ENCODE measurements at places on chromosomes 13 and 19.
A peak's percentile ranks its signal among the peaks of the same experiment; 100 is the strongest.

GRCh38 chr19:53772943-53773342 lies 51.2 kb downstream of the NLRP12 start:
- no peak for DNase-seq

GRCh38 chr19:1384478-1385110 lies 887 bp downstream of the NDUFS7 start:
- DNase-seq, result no peak

GRCh38 chr13:106089261-106089980 lies 446.0 kb downstream of the EFNB2 start:
- peak; percentile 59 for DNase-seq

DNA sequence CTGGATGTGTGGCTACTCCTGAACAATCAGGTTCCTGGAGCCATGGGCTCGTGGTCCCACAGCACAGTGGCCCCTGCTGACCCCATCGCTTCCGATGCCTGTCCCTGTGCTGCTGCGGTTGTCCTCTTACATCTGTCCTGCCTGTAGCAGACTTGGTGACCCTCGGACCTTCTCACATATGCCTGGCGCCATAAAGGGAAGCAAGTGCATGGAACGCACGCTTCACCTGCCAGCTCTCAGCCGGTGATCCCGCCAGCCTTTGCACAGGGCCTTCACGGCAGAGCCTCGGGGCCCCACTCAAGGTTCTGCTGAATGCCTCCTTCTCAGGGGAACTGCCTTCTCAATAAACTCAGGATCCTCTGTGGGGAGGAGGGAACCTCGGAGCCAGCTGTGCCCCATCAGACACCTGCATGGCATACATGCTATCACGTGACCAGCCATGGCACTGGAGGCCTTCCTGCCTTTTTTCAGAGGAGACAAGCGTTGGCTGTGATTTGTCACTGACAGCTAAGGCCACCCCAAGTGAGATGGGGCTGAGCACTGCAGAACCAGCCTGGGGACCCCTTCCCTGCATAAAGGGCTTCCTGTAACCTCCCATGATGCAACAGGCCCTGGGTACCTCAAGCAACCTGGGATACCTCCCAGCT lies 24.3 kb downstream of the PEPD start:
- no peak for DNase-seq

- DNase-seq, result peak; percentile 80
These were observed 47.6 kb downstream of the PTPRS start for GRCh38 chr19:5292822-5293611.

- DNase-seq, result peak; percentile 57
These were observed 397 bp downstream of the DACT3 start for GRCh38 chr19:46660551-46661019.

- no peak for DNase-seq
These were observed 5.5 kb downstream of the PNMA8C start for GRCh38 chr19:46423188-46423587.

GRCh38 chr19:42010245-42011126 lies 16.5 kb upstream of the ATP1A3 start:
- no peak for DNase-seq

DNA sequence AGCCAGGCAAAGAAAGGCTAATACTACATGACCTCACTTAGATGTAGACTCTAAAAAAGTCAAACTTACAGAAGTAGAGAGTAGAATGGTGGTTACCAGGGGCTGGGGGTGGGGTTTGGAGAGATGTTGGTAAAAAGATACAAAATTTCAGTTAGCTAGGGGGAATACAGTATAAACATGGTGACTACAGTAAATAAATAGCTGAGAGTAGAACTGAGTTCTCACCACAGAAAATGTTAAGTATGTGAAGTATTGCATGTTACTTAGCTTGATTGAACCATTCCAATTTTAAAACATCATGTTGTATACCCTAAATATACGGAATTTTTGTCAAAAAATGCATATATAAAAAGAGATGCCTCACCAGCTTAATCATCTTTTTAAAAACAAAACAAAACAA lies 67.5 kb upstream of the DOCK9 start:
- DNase-seq, result no peak

- no peak for DNase-seq
These were observed 77.0 kb downstream of the STARD13 start for GRCh38 chr13:33208290-33209220.

DNA sequence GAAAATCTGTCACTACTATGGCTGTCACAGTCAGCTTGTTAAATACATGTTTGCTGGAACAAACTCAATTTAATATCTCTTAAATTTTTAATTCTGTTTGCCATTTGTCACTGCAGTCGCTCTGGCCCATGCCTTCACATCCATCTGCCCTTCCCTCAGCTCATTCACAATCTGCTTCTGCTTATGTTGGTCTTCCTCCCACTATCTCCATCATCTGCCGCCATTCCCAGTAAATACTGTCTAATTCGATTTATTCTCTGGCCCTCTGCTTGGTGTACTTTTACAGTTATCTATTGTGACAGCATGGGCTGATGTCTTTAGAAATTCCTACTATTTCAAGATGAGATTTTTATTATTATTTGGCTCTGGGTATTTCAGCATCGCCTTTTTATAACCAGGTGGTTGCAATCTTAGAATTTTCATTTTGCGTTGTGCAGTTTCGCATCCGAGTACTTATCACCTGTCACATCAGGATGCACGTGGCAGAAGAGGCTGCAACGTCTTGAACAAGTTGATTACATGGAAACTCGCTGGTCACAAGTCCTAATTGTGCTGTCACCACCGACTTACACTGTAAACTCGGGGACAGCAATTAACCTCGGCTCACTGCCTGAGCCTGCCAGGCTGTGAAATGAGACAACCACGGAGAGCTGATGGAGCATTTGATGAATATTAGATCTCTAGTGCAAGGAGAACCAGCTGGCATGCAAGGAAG lies 158.4 kb downstream of the MYO16 start:
- no peak for DNase-seq

DNA sequence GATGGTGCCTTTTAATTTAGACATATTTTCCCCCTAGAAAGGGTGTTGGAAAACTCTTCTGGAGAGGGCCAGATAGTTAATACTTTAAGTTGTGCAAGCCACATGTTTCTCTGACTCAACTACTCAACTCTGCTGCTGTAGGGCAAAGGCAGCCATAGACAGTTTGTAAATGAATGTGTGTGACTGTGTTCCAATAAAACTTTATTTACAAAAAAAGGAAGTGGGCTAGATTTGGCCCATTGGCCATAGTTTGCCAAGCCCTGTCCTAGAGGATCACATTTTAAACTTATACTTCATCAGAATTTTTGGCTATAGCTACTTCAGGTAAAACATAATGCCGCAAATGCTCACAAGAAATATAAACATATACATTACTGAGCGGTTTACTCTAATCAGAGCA lies 306.3 kb upstream of the MAB21L1 start:
- no peak for DNase-seq

DNA sequence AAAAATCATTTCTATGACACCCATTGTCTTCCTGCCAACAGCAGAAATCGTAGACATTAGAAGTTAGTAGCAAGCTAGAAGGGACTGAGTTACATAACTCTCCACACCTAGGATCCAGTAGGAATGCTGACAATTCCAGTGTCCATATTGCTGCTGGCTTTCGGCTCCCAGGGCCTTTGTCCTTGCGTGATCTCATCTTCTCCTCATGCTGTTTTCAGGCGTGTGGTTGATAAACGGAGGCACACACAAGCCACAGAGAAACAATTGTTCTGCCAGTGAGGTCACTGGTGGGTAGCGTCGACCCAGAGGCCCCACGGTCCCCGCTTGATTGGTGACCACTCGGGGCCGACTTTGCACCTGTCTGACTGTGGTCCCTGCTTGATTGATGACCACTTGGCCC lies 31.6 kb upstream of the F7 start:
- no peak for DNase-seq

DNA sequence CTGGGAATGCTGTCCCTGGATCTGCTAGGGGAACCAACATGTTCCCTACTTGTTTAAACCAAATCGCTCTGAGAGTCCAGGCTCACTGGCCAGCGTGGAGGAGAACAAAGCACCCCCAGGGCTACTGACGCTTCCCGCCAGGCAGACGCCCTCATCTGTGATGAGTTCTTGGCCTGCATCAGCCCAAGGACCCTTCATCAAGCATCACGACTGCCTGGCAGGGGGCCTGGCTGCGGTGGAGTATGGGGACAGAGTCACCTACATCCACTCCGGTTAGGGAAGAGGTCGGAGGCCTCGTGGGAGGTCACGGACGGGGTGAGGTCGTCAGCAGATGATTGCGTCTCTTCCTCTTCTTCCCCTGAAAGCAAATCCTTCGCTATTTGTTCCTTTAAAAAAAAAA lies 17.7 kb downstream of the MIER2 start:
- DNase-seq, result no peak

Data from substantia nigra (tissue), 51 donors.